CD4-positive, CD25-positive, alpha-beta regulatory T cell (primary cell): ENCODE measurements at places on chromosomes 16 and 17. TPM values are rescaled to one million over a fixed set of nuclear protein-coding genes. Genes with fewer than 3 reads are reported as not detected.

GRCh38 chr17:5181509-5182305, 10.0 kb downstream of the ZNF594 start:
- no peak overlapping the region for H3K4me3 ChIP-seq
- no peaks in the 10 kb centered on the region for H3K27me3 ChIP-seq
- H3K27ac ChIP-seq = no peak overlapping the region
- no peaks in the 10 kb centered on the region for H3K4me1 ChIP-seq

GRCh38 chr17:77890771-77891170, 67.7 kb upstream of the TNRC6C start:
- no peak overlapping the region for H3K27ac ChIP-seq
- H3K4me3 ChIP-seq = no peak overlapping the region
- no peaks in the 10 kb centered on the region for H3K27me3 ChIP-seq
- peaks cover 22% of the 10 kb centered on the region for H3K4me1 ChIP-seq

- H3K27ac ChIP-seq = no peak overlapping the region
- no peaks in the 10 kb centered on the region for H3K36me3 ChIP-seq
- H3K27me3 ChIP-seq = no peaks in the 10 kb centered on the region
- H3K4me1 ChIP-seq = no peaks in the 10 kb centered on the region
- DNase-seq = no peak
Measured at GRCh38 chr17:30720013-30720471, 104.5 kb downstream of the CRLF3 start.

GRCh38 chr16:87133966-87134627, 183.1 kb downstream of the C16orf95 start:
- no peak for DNase-seq
- H3K27me3 ChIP-seq = no peaks in the 10 kb centered on the region

DNA sequence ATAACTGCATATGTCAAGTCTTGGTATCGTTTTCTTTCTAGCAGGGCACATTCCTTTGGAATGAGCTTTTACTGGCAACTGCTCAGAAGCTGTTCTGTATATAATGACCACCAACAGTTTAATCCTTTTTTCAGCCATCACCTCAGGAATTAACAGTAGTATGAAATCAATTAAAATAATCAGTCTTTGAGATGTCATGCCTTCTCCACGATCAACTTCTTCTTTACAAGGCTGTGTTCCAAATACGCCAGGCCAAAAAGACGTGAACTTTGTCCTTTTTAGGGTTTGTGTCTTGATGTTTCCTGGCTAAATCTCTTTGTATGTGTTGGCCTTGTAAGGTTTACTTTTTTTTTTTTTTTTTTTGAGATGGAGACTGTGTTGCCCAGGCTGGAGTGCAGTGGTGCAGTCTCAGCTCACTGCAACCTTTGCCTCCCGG, 54.9 kb downstream of the ABCC1 start:
- no peak overlapping the region for H3K4me3 ChIP-seq
- H3K27ac ChIP-seq = no peak overlapping the region
- peaks cover 8% of the 10 kb centered on the region for H3K4me1 ChIP-seq
- H3K36me3 ChIP-seq = peaks cover 10% of the 10 kb centered on the region
- H3K27me3 ChIP-seq = no peaks in the 10 kb centered on the region

Gene GRIN2C
- total RNA-seq = not detected

GRCh38 chr17:45111850-45112249, 20.5 kb downstream of the PLCD3 start:
- H3K27me3 ChIP-seq = no peaks in the 10 kb centered on the region
- H3K4me3 ChIP-seq = no peak overlapping the region
- H3K36me3 ChIP-seq = peaks cover 20% of the 10 kb centered on the region

Gene TANGO6
- total RNA-seq = 30.9 TPM

Gene FAM20A
- not detected for total RNA-seq

- peak overlapping the region; percentile 83 for H3K27ac ChIP-seq
- DNase-seq = no peak
- peak overlapping the region; percentile 87 for H3K4me3 ChIP-seq
- no peaks in the 10 kb centered on the region for H3K36me3 ChIP-seq
- H3K4me1 ChIP-seq = peaks cover 23% of the 10 kb centered on the region
- H3K27me3 ChIP-seq = no peaks in the 10 kb centered on the region
Measured at GRCh38 chr17:77666462-77666861, 292.0 kb upstream of the TNRC6C start.

Gene PLA2G10
- not detected for total RNA-seq

Gene PCGF2
- total RNA-seq = 0.25 TPM

Gene SRL
- total RNA-seq = not detected

- no peak overlapping the region for H3K4me3 ChIP-seq
- H3K36me3 ChIP-seq = peaks cover 78% of the 10 kb centered on the region
- no peaks in the 10 kb centered on the region for H3K27me3 ChIP-seq
- no peaks in the 10 kb centered on the region for H3K4me1 ChIP-seq
- DNase-seq = no peak
Measured at GRCh38 chr17:45096141-45096540, 35.0 kb downstream of the NMT1 start.
